ENCODE measurements at places on chromosomes 5 and 9.

DNA sequence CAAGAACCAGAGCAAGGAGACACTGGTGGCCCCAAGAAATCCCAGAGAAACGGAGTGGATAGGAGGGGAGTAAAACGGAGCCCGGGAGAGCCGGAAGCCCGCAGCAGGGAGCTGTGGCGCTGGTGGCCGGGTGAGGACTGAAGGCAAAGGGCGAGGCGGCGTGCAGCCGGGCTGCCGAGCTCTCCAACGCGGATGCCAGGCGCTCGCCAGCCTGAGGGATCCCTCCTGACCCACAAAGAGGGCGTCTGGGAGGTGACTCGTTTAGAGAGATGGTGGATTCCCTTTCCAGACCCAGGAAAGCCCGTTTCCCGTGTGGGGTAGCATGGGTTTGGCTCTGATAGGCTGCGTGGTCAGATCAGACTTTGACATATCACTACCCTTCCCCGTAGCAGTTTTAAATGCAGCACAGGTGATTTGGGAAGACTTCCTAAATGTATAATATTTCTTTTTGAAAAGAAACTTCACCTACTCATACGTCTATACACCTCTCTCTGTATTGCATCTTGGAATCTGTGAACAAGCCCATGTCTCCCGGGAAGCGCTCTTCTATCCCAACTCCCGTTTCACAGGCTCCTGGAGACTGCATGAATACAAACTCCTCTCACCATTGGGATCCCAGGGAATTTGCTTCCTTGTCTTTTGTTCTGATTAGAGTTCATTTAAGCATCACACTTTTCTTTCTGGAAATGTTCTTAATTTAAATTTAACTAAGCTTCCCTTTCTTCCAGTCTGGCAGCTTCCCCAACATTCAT is 158.1 kb downstream of the C9orf152 start:
- DNase-seq: peak; percentile 30

DNA sequence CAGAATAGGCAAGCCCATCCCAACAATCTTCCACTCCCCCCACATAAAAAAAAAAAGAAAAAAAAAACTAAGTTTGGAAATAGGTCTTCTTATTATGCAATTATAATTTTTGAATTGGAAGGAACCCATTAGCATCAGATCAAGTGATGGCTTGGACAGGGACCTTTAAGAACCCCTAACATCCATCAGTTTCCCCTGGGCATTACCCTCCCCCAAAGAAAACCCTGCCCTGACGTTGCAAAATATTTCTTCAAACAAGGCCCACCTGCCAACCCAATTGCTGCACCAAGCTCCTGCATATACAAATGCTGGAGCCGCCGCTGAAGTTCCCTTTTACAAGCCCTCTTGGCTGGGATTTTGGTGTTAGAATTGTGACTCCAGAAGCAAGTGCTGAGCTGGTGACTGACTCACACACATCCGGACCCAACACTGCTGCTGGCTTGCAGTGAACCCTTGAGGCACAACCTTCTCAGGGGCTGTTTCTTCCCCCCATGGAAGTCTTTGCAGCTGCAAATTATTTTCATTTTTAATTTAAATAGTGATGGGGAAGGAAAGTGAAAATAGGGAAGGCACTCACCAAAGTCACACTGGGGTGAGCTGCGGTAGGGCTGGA is 56.1 kb upstream of the AFAP1L1 start:
- DNase-seq: no peak

DNA sequence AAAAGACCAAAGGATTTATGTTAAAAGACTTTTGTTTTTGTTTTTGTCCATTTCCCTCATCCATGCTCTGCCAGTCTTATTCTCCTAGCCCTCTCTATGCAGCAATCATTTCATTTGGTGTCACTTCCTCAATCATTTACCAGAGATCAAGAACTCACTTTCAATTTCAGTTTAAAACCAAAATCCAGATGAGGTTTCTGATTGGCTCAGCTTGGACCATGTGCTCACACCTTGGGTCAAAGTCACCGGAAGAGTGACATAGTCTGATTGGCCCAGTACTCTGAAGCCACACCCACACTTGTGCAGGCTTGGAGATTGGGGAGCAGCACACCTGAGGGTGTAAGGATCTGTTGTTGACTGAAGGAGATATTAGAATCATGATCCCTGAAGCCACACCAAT is 79.6 kb downstream of the TLR4 start:
- DNase-seq: no peak

DNA sequence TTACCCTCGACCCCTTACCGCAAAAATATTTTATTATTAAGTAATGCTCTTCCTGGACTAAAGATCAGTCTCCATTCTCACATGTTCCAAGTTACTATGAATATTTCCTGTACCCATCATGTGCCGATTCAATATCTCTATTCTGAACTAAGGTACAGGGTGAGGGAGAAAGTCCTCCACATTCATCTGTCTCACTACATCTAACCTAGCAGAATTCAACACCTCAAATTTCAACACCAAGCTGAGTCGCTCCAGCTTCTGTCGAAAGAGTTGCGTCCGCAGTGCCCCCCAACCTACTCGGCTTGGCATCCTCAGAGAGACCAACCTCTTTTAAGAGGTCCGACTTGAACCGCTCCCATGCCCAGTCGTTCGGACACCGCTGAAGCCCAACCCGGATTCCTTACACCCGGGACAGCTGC is 1.0 kb downstream of the CERT1 start:
- no peak for DNase-seq

GRCh38 chr5:175595905-175596304 is 62.0 kb upstream of the HRH2 start:
- DNase-seq: no peak

GRCh38 chr9:72864327-72864726 is 88.5 kb downstream of the ALDH1A1 start:
- DNase-seq: no peak

DNA sequence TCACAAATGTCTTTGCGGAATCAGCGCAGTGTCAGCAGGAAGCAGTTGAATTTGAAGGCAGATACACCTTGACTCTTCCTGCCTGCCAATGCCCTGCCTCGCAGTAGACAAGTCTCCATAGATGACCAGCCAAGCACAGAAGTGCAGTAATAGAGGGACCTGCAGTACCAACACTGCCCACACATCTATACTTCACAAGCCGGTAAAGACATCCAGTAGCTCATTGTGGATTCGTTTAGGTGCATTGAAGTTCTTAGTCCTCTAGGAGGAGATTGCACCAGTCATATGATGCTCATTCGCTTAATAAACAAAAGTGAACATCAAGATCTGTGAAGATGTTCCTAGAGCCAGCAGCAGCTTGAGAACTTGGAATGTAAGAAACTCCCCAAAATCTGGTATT is 7.1 kb upstream of the IFNA2 start:
- DNase-seq: no peak

DNA sequence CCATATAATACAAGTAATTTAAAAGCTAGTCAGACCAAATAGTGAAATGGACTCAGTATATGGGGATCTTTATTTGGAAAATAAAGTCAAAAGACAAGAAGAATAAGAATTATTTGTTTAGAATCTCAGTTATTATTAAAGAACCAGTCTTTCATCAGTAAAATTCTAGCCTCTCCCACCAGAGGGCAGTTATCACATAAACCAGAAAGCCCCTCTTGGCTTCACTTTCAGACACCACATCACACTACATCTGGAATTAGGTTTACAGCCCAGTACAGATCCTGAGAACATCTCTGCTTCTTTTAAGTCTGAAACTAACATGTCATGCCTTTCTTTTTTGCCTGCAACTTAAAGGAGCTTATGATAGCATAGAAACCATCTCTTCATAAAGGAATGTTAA is 12.2 kb upstream of the HSPB3 start:
- no peak for DNase-seq

GRCh38 chr5:74693191-74693590 is 8.2 kb downstream of the HEXB start:
- DNase-seq: no peak

- DNase-seq: no peak
Observed at GRCh38 chr5:133962131-133962530, 6.3 kb downstream of the C5orf15 start.

DNA sequence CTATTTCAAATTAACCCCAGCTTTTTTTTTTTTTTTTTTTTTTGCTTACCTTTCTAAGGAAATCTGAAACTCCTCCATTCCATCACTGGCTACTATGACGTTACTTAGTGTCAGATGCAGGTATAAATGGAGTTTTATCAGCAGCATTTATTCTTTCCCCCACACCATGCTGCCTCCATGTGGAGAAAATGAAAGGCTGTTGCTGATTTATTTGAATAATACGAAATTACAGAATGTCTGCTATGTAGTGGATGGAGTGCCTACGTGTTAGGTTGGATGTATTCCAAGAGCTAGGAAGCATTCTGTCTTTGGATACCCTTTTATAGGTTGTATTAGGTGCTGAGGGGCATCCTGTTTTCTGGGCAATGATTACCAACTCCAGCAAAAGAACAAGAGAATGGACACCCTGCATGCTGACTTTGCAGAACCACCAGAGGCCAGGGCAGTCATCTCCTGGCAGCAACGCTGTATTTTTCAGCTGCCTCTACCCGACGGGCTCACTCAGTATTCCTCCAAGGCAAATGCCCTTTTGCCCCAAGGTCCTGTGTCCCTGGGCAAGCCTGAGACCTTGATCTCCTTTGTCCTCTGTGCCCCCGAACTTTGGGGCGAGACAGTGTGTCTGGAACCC is 199.5 kb downstream of the ALDH1A1 start:
- no peak for DNase-seq

DNA sequence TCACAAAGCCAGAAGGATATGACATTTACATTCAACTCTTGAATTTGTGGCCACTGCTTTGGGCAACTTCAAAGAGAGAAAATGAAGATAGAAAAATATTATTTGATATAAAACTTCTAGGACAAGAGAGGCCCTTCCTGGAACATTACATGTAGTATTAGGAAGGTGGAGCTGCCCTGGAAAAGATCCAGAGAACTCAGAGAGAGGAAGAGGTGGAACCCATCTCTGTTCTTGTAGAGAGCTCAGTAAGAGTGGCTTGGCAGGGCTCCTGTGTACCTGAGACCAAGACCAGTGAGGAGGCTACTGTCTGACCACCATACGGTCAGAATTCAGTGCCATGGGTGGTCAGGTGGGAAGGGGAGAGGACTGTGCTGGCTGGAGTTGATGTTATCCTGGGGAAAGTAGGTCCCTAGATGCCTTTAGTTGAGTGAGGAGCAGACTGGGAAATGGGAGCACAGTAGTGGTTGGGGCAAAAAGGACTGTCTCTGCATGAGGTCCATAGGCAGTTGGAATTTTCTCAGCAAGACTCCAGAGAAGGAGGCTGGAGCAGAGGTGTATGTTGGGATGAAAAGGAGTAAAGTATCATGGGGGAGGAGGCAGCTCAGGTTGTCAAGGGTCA is 7.6 kb downstream of the TGFBI start:
- DNase-seq: no peak

GRCh38 chr9:76255781-76256455 is 138.3 kb downstream of the RFK start:
- no peak for DNase-seq

GRCh38 chr9:129355631-129356030 is 177.6 kb upstream of the IER5L start:
- DNase-seq: no peak

DNA sequence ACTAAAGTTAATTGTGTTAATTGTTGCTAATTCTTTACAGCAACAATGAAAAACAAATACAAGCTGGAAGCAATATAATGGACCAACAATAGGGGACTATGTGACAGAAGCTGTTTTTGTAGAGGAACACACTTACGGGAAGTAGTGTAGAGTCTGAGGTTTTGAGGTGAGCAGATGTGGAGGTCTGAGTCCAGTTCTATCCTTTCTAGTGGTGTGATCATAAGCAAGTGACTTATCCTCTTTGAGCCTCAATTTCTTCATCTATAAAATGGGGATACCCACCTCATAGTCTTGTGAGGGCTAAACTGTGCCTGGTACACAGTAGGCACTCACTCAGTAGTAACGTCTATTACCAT is 28.3 kb downstream of the ALG2 start:
- DNase-seq: no peak

All from stimulated activated naive CD8-positive, alpha-beta T cell treated with anti-CD3 and anti-CD28 coated beads, Interleukin-15, Interleukin-2, amounts not matched to agents 100 U/mL and 50 U/mL, for 24 hours (primary cell).